ENCODE measurements at places on chromosomes 1 and 21.

DNA sequence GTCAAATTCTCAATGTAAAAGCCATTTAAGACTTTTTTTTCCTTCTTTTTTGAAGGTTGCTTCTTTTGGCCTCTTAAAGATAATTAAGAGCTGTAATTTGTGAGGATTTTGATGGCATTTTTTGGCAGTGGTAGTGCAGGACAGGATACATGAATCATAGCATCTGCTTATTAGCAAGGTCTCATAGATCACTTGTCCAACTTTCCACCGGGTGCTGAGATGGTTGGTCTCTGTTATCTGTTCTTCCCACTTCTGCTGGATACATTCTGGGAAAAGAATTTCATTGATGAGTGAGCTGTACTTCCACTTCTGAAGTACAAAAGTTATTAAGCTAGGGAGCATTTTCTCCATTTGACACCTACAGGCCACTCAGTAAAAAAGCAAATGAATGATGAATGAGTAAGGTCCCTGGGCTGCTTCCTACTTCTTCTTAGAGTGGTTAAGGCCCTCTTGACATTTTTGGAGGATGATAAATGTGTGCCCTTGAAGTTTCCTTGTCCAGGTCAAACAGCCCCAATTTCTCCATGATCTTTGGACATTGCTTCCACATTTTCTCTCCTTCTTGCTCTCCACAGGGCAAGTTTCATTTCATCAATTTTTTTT is 100.6 kb downstream of the ROR1 start:
- no peak for DNase-seq

GRCh38 chr1:30314591-30314990 is 408.8 kb downstream of the MATN1 start:
- no peak for DNase-seq

- DNase-seq: no peak
These were observed 94.6 kb downstream of the TGFB2 start for GRCh38 chr1:218439541-218440295.

GRCh38 chr1:31264790-31265386 is 25.2 kb upstream of the NKAIN1 start:
- DNase-seq: no peak

- no peak for DNase-seq
These were observed 34.0 kb upstream of the CRNN start for GRCh38 chr1:152448095-152448494.

DNA sequence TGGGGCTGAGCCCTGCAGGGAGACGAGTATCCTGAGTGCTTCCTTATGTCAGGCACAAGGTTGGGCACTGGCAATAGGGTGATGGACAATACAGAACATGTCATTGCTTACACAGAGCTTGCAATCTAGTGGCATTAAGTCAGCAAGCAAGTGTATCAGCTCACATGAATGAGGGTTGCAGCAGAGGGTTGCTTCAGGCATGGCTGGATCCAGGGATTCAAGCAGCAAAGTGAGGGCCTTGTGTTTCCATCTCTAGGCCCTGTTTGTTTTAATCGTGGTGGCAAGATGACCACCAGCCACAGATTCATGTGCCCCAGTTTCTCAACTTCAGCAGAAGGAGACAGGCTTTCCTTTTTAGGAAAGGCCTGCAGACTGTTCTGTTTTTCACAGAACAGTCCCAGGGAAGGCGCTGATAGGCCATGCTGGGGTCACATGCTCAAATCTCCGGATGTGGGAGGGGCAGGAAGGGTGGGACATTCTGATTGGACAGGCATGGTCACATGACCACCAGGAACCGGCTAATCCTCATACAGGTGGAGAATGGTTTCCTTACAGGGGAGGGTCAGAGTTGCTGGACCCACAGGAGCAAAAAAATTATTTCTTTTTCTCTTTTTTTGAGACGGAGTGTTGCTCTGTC is 14.4 kb downstream of the PLOD1 start:
- no peak for DNase-seq

DNA sequence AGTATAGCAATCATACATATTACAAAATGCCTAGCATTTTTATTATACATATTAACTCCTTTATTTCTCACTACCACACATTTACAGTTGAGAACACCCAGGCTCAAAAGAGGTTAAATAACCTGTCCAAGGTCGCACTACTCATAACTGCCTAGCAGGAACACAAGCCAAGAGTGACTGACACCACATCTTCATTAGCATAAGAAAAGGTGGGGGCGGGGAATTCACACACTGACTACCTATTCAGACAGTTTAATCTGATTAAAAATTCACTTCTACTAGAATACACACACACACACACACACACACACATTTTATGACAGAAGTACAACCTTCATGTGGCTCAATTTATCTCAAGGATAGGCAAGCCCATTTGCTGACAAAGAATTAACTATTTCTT is 77.8 kb upstream of the CACHD1 start:
- DNase-seq: no peak

- peak; percentile 44 for DNase-seq
These were observed 4.9 kb upstream of the B4GALT3 start for GRCh38 chr1:161182214-161182613.

GRCh38 chr21:19523061-19523460 is 1119.5 kb upstream of the TMPRSS15 start:
- DNase-seq: no peak

- no peak for DNase-seq
These were observed 15.4 kb downstream of the RIMS3 start for GRCh38 chr1:40650075-40650474.

GRCh38 chr21:19998453-19998852 is 999.8 kb upstream of the NCAM2 start:
- DNase-seq: no peak

Measured in stimulated activated CD4-positive, alpha-beta T cell treated with anti-CD3 and anti-CD28 coated beads, Interleukin-12 subunit alpha, Interleukin-12 subunit beta, amount 100 ng/mL, for 4 hours (primary cell).